ENCODE measurements at places on chromosomes 13 and 19.
A peak's percentile ranks its signal among the peaks of the same experiment; 100 is the strongest.

- DNase-seq = no peak
Observed at GRCh38 chr19:45772912-45773311, 3.9 kb upstream of the SIX5 start.

DNA sequence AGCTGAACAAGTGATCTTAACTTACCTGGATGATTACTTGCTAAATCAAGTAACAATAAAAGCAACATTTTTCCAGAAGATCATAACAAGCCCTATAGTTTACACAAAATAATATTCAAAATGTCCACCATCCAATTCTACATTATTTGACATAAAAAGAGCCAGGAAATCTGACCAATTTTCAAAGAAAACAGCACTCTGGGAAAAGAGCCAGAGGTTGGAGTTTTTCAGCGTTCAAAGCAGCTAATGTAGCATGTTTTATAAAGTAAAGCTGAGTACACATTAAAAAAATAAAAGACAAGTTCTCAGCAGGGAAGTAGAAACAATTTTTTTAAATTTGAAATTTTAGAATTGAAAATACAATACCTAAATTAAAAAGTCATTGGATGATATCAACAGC lies 62.6 kb downstream of the UFM1 start:
- no peak for DNase-seq

DNA sequence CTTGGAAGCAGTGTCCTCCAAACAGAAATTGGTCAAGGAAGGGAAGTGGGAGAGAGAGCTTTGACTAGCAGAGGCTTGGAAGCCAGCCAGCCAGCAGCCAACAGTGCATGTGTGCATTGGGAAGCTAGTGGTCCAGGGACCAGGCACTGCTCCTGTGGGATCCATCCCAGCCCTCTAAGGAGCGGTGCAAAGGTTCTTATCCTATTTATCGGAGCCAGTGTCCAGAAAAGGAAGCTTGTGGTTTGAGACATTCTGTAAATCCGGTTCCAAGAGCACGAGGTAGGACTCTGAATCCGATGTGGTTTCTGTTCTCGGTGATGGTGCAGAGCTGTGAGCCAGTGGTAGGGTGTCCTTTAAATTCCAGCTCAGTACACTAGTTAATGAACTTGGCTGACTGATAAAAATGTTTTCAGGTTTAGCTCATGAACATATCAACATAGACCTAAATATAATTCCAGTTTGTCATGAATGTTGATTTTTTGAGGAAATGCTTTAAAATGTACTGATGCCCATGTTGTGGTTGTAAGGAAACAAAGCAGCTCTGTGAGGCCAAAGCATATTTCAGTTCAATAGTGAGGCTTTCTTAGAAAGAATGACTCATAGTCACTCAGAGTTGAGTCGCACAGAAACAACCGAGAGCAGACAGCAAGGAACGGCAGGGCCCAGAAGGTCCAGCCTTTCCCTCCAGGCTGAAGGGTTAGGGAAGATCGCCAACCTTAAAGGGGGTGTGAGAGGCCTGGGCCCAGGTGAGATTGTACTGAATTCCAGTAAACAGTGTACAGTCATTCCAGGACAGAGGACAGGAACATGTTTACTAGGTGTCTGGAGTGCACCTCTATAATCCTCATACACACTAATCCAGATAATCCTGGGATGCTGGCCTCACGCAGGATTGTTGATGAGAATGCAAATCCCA lies 21.5 kb upstream of the GARRE1 start:
- no peak for DNase-seq

GRCh38 chr19:1874554-1875185 lies 10.6 kb downstream of the ABHD17A start:
- peak; percentile 78 for DNase-seq

GRCh38 chr13:20796791-20797508 lies 23.2 kb upstream of the EEF1AKMT1 start:
- no peak for DNase-seq

DNA sequence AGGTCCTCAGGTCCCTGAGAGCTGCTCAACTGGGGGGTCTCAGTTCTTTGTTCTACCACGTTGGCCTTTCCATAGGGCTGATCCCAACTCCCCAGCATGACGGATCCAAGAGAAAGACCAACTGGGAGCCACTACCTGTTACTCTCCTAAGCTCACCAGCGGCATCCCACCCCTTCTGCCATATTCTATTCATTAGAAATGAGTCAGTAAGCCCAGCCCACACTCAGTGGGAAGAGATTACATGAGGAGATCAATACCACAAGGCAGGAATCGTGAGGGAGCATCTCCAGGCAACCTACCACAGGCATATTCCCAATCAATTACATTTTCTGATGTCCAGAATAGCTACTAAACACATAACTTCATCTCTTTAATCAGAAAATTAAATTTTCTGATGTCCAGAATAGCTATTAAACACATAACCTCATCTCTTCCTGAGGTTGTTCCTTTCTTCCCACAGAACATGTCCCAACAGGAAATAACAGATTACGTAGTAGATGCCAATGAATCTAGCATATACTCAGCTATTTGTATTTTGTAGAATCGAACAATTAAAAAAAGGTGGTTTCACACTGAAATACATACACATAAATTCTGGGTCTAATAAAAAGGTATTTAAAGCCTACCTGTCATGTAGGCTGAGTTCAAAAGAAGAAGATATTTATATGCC lies 708.1 kb upstream of the ARGLU1 start:
- no peak for DNase-seq

- no peak for DNase-seq
Observed at GRCh38 chr13:63864171-63864902, 2448.7 kb upstream of the PCDH20 start.

GRCh38 chr13:25881971-25882451 lies 169.8 kb downstream of the SHISA2 start:
- peak; percentile 24 for DNase-seq

DNA sequence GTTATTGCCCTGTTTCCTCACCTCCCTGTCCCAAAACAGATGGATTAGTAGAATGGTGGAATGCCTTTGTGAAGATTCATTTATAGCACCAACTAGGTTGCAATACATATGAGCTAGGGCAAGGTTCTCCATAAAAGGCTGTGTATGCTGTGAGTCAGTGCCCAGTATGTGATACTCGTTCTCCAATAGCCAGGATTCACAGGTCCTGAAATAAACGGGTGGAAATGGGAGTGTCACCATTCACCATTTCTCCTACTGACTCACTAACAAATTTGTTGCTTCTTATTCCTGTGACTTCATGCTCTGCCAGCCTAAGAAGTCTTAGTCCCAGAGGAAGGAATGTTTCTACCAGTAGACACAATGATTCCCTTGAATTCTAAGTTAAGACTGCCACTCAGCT lies 1745.4 kb downstream of the SLITRK1 start:
- DNase-seq = no peak

- DNase-seq = no peak
Observed at GRCh38 chr19:38036707-38037611, 130.0 kb downstream of the SIPA1L3 start.

- DNase-seq = no peak
Observed at GRCh38 chr13:98488736-98489135, 88.2 kb downstream of the STK24 start.

DNA sequence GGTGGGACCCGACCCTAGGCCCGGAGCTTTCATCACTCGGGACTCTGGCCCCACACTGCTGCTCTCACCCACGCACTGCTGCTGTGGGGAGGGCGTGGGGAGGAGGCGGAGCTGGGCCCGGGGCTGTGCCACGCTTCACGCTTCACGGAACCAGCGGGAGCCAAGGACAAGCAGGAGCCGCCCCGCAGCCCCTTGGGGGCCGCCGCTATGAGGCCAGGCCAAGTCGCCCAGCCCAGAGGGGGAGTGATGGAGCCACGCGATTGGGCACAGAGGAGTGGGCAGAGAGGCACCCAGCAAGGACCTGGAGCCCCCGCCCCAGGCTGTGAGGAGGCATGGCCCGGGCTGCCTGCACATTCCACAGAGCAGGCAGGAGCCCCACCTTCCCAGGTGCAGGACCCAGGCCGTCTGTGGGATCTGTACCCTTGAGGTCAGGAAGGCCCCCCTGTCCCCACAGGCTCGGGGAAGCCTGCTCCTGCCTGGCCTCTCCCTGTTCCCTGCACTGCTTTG lies 10.2 kb upstream of the SUPT20H start:
- no peak for DNase-seq

DNA sequence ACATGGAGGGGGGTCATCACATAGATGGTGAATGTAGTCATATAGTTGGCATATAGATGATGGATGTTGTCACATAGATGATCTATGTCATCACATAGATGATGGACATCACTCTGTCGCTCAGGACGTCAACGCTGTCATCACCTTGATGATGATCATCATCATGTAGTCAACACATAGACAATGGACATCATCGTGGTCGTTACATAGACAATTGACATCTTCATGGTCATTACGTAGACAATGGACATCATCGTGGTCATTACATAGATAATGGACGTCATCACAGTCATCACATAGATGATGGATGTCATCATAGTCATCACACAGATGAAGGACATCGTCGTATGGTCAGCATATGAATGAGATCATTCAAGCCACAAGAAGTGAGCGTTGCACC lies 28.6 kb upstream of the SLC15A1 start:
- DNase-seq = no peak

DNA sequence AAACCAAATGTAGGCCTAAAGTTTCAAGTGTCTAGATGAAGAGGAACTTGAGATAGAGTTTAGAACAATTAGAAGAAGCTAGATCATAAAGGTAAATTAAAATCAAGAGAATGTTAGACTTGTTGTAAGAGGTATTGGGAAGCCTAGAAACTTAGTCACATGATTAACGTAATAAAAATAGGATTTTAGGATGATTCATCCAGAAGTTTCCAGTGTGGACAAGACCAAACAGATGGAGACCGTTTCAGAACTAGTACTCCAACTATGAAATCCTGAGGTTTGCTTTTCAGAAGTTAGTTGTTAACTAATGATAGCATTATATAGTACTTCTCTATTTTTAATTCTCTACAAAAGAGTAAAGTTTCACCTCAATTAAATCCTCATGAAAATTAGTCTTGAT lies 104.9 kb downstream of the MZT1 start:
- DNase-seq = no peak

GRCh38 chr13:20231839-20232555 lies at the start of gene GJB6:
GJB6 (minus strand) TSS chr13:20232319; CDS start chr13:20223480, 8,839 bp downstream.
- DNase-seq = no peak

- DNase-seq = no peak
Observed at GRCh38 chr19:28715157-28715556, 497.8 kb downstream of the UQCRFS1 start.

- no peak for DNase-seq
Observed at GRCh38 chr19:50205681-50206138, 2.3 kb downstream of the MYH14 start.

- DNase-seq = no peak
Observed at GRCh38 chr19:48543121-48543710, 8.8 kb upstream of the SULT2B1 start.

DNA sequence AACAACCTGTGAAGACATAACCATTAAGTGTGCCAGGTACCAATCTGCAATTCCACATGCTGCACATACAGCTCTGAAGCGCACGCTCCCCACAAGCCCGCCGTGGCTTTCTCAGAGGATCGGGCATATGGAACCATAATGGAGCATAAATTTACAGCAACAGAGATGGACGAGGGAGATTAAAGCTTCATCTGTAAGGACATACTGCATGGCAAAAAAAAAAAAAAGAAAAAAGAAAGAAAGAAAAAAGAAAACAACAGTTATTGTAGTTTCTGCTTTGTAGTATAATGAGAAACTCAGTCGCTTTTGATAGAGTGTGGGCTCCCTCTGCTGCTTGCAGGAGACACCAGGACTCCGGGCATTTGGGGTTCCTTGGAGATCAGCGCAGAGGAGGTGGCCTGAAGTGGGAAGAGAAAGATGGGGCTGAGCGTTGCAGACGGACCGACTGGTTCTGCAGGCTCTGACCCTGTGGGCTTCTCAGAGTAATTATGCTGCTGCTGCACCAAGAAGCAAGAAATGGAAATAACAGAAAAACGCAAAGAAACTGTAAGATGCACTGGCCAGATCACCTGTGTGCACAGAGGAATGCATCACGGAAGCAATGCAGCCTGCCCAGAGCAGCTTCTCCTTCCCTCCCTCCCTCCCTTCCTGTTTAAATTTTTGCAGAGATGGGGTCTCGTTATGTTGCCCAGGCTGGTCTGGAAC lies 10.8 kb upstream of the PDCD5 start:
- DNase-seq = peak; percentile 65

- DNase-seq = peak; percentile 46
Observed at GRCh38 chr19:14433554-14434501, 722 bp downstream of the PKN1 start.

GRCh38 chr13:57865600-57866294 lies 234.2 kb downstream of the PCDH17 start:
- peak; percentile 54 for DNase-seq

- no peak for DNase-seq
Observed at GRCh38 chr13:34214686-34215085, 396.7 kb downstream of the RFC3 start.

GRCh38 chr19:44499962-44500949 lies at the start of gene ZNF180:
ZNF180 (minus strand) TSS chr19:44500522; CDS start chr19:44497334, 3,188 bp downstream.
- DNase-seq = peak; percentile 96

DNA sequence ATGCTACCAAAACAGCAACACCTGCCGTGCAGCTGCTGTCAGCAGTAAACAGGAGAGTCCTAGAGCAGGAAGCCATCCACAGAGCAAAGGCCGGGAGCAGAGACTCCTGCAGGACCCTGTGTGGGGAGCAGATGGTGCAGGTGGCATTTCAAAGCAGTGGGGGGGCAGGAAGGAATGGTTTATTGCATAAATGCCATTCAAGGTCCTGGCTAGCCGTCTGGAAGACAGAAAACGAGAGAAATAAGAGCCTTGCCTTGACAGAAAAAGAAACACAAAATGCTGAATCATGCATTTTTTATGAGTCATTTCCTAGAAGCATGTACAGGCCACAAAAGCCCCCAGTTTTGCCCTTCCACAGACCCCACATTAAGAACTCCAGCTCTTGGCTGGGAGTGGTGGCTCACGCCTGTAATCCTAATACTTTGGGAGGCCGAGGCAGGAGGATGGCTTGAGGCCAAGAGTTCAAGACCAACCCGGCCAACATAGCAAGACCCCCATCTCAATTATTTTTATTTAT lies 5.4 kb downstream of the RSPH6A start:
- peak; percentile 64 for DNase-seq

GRCh38 chr13:74562381-74562780 lies 428.2 kb upstream of the KLF12 start:
- DNase-seq = no peak

DNA sequence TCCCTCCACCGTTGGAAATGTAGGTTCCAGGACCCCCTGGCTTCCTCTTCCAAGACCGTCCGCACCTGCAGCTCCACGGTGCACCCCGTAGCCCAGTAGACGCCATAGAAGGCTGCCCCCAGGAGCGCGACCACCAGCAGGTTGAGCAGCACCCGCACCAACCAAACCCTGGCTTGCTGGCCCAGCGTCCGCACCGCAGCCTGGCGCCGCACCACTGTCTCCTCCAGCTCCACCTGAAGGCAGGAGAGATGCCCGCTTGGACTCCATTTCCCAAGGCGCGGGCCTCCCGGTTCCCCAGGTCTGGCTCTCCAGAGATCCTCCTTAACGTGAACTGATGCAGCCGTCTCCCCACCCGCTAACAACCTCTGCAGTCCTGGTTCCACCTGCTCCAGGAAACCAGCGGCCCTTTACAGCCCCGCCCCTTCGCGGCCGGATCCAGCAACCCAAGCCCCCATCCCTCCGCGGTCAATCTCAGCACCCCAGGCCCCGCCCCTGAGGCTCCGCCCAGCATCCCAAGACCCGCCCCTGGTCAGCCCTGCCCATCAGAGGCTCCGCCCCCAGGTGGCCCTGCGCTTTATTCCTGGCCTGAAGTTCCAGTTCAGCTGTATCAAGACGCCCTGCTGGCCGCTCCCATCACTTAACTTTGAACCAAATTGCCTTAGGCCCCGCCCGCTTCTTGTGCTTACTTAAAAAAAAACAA lies 5.0 kb upstream of the LENG1 start:
- peak; percentile 63 for DNase-seq

- no peak for DNase-seq
Observed at GRCh38 chr19:50315773-50316448, 13.3 kb downstream of the KCNC3 start.

Measured in erythroblast (primary cell).